Right lung (tissue), 10 donors: ENCODE measurements at places on chromosomes 7 and 10.

- DNase-seq, result no peak
Measured at GRCh38 chr10:59801171-59801570, 47.9 kb upstream of the MRLN start.

DNA sequence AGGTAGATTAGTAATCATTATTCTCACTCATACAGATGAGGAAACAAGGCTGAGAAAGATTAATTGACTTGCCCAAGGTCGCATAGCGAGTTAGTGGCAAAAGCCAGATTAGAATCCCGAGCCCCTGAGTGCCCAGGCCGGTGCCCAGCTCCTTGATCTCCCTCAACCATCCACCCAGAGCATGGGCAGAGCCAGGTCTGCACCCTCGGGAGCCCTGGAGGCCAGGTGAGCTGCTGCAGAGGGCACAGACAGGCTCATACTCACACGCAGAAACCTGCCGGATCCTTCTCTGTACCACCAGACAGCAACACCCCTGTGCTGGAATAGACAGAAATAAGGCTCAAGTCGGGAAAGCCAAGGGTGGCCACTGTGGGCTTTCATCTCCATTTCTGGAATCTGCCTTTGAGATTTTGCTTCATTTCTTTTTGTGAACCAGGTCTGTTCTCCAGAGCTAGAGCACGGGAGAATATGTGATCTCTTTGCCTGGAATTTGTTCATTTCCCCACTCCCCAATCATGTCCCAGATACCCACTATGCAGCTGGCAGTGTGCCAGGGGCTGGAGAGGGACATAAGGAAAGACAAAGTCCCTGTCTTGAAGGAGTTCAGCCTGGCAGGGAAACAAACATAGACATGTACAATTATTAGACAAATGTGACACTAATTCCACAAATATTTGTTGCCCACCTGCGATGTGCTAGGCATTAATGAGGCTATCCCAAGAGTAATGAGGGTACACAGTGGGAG is 5.5 kb downstream of the AFAP1L2 start:
- DNase-seq, result no peak

GRCh38 chr10:63409465-63410027 is 56.2 kb downstream of the JMJD1C start:
- DNase-seq, result no peak

- no peak for DNase-seq
Measured at GRCh38 chr7:91949221-91950009, 8.8 kb downstream of the AKAP9 start.

- DNase-seq, result no peak
Measured at GRCh38 chr7:87747681-87748080, 119.5 kb downstream of the RUNDC3B start.

GRCh38 chr7:138342990-138343389 is 117.1 kb upstream of the TRIM24 start:
- DNase-seq, result no peak

DNA sequence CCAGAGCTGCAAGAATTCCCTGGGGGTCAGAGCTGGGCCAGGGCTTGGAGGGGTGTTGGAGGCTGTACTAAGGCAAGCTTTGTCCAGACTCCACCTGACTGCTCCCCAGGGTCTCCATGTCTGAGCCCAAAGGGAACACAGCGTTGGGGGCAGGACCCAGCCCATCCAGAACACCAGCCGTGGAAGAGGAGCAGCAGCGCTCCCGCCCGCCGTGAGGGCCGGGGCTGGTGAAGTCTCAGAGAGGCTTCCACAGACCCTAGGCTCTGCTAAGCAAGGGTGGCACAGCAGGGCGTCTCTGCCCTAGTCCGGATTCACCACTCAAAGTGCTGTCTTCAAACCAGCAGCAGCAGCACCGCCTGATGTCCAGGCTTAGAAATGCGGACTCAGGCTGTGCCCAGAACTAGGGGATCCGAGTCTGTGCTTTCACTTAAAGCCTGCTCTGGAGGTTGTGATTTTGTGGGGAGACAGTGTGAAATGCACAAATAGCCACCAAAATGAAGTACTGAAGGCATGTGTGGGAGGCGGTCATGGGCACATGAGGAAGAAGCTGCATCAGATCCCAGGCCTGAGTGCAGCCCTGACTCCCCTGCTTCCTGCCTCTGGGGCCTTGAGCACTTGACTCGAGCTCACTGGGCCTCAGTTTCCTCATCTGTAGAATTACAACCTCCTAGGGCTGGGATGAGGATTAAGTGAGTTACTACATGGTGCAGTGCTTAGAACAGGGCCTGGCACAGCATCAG is 16.6 kb upstream of the AQP1 start:
- DNase-seq, result no peak

- no peak for DNase-seq
Measured at GRCh38 chr7:74515276-74515675, 61.6 kb downstream of the GTF2IRD1 start.
